Kasumi-1 (cell line): ENCODE measurements at places on chromosomes 6 and 20.

GRCh38 chr6:116842459-116842858 is 13.6 kb upstream of the GPRC6A start:
- no peak for DNase-seq

DNA sequence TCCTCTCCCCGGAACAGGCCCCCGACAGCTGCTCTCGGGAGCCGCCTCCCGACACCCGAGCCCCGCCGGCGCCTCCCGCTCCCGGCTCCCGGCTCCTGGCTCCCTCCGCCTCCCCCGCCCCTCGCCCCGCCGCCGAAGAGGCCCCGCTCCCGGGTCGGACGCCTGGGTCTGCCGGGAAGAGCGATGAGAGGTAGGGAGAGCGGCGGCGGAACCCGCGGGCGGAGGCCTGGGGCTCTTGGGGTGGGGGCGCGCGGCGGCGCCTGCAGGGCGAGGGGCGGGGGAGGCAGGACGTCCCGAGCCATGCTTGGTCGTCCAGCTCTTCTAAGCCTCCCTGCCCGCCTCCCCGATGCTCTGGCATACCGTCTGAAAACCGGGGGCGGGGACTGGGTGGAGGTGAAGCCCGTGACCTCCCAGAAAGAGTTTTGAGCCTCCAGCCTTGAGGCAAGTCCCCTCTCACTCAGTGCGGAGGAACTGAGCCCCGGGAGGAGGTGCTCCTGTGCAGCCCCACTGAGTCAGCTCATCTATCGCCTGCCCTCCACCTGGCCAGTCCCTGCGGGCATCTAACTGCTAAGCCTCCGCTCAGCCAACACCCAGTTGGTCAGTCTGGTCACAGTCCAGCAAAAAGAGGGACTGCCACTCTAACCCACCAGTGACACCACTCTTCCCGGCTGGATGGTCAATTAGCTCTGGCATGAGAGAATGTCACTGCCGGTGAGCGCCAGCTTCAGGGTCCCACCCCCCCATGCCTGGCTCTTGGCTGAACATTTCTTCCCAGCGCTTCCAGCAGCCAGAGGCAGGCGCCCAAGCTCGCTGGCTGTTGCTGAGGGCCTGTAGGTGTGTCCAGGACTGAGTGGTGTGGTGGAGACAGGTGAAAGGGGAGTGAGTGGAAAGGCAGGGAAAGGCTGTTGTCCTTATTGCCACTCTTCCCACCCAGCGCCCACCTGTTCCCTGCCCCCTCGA is 482 bp downstream of the DDR1 start:
- DNase-seq = no peak

- DNase-seq = no peak
Observed at GRCh38 chr6:158356586-158357546, 44.6 kb downstream of the TULP4 start.

DNA sequence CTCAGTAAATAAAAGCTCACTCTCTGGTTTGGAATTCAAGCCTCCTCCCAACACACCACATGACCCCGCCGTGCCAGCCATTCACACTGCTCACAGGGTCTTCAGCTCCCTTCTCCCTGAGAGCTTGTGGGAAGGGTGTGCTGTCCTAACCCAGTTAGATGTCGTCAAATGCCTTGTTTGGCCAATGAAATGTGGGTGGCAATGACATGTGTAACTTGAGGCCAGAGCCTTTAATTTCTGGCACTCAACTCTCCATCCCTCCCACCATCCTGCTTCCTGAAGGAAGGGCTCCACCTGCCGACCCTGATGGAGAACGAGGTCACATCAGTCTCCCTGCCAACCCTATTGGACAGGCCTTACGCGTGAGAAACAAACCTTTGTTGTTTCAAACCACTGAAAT is 224.5 kb upstream of the AGPAT4 start:
- no peak for DNase-seq

DNA sequence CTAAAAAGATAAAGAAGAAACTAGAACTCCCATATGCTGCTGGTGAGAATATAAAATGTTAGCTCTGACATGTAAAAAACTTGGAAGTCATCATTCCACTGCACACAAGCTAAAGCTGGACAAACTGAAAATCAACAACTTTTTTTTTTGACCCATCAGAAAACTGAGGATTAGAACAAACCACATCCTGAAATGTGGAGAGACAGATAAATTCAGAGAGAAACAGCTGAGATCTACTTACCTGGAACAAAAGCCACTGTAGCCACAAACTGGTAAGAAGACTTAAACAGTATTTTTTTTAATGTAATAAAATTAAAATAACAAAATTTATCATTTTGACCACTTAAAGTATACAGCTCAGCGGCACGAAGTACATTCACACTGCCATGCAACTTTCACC is 408.5 kb upstream of the RGS17 start:
- no peak for DNase-seq

- DNase-seq = no peak
Observed at GRCh38 chr6:100504786-100505737, 40.3 kb upstream of the SIM1 start.

GRCh38 chr20:3238616-3239025 is 369 bp downstream of the SLC4A11 start:
- peak; percentile 44 for DNase-seq

DNA sequence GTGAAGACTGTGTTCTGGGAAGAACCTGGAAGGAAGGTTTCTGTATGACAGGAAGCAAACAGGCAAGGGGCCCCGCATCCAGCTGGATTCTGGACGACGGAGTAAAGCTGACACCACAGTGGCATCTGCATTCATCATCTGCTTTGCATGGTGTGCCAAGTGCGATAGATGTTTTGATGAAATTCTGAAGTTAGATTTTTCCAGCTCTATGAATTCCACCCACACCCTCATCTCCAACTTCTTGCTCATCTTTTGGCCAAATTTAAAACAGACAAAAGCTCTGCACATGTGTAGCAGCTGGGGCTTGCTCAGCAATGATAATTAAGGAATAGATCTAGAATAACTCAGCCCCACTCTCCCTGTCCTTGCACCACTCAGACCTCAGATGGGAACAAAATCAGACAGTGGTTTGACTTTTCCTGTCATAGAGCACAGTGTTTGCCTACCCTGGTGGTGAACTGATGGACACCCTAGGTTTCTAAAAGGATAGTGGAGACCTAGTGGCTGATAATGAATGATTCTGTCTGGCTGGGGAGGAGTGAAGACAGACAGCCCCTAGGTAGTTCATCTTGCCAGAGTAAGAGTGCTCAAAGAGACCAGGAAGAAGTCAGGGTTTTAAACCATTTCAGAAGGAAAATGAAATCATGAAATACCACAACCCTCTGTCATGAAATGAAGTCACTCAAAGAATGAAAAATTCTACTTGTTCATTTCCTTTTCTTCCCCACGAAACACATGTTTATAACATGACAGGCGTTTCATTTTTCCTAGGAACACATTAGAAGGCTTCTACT is 85.8 kb downstream of the BCAS1 start:
- no peak for DNase-seq

DNA sequence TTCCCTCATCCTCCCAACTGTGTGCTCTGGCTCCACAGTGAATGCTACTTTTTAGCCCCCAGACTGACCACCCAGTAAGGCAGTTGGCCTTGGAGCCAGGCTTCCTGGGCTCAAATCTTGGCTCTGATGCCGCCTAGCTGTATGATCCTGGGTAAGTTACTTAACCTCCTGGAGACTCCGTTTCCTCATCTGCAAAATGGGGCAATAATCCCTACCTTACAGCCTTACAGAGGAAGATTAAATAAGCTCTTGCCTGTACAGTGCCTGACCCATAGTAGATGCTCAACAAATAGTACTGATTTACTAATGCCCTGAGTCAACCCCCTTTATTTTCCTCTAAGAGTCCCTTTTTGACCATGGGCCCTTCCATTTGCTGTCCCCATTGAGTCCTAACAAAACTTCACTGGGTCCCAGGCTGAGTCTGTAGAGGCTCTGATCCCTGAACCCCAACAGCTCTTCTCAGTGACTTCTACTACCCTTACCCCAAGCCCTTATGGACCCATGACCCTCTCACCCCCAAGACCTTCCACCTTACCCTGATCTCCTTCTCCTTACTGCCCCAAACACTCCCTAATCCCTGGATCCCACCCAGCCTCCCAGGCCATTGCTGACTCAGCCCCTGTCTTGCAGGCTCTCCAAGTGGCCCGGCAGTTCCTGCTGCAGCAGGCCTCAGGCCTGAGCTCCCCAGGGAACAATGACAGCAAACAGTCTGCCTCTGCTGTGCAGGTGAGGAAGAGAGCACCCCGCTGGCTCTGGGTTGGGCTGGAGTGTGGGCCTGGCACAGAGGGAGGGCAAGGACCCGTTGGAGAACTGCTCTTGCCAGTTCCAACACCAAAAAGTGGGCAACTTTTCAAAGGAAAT is 31.4 kb downstream of the FOXP4 start:
- DNase-seq = no peak

- peak; percentile 15 for DNase-seq
Observed at GRCh38 chr6:89252907-89253306, 35.7 kb upstream of the GABRR1 start.

DNA sequence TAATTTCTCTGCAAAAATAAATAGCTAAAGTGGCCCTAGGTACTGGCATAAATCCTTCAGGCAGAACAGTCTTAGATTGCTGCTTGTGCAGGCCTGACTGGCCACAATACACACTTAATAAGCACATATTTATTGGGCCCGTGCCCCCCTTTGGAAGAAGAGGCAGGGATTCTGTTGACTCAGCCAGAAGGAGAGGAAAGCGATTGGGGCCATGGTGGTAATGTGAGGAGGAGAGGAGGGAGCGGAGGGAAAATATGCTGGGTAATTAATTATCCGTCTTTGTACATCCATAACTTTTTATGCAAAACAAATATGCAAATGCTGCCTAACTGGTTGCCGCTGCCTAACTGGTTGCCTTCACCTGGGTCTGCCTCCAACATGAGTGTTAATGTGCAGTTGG is 36.2 kb downstream of the CD40 start:
- no peak for DNase-seq

GRCh38 chr6:41846666-41847237 is 48.4 kb downstream of the USP49 start:
- DNase-seq = peak; percentile 90

DNA sequence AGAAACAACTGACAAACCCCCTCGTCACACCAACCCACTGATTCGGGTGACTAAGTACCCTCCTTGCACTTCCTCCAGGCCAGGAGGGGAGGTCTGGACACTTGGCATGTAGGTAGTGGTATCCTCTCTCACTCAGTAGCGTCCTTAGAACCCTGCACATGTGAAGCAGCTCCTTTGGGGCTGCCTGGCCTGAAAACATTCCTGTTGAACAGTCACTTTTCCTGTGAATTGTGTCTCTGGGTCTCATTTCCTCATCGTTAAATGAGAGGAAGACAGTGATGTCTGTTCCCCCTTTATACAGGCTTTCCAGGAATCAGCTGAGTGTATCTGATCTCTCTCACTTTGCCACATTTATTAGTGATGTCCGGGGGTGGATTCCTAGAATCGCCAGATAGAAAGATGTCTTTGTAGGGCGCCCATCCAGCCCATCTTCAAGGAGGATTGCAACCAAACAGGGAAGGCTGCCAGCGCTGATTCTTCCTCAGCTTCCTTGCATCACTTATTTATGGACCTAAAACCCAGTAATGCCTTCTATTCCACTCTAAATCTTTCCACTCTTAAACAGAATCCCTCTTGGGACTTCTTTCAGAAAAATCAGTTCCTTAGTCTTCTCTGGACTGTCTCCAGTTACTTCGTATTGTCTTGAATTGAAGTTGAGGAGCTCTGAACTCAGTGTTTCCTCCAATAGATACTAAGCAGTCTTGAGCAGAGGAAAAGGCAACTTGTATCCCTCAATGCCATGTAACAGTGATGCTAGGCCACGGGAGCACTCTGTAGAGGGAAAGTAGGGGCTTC is 9.4 kb upstream of the POPDC3 start:
- DNase-seq = no peak

- no peak for DNase-seq
Observed at GRCh38 chr20:17732907-17733521, 33.2 kb downstream of the BANF2 start.

- DNase-seq = no peak
Observed at GRCh38 chr20:20304942-20305341, 63.0 kb upstream of the INSM1 start.

GRCh38 chr6:136803608-136804007 is 11.3 kb upstream of the MAP3K5 start:
- DNase-seq = no peak

- no peak for DNase-seq
Observed at GRCh38 chr6:6663421-6664135, 75.1 kb downstream of the LY86 start.

DNA sequence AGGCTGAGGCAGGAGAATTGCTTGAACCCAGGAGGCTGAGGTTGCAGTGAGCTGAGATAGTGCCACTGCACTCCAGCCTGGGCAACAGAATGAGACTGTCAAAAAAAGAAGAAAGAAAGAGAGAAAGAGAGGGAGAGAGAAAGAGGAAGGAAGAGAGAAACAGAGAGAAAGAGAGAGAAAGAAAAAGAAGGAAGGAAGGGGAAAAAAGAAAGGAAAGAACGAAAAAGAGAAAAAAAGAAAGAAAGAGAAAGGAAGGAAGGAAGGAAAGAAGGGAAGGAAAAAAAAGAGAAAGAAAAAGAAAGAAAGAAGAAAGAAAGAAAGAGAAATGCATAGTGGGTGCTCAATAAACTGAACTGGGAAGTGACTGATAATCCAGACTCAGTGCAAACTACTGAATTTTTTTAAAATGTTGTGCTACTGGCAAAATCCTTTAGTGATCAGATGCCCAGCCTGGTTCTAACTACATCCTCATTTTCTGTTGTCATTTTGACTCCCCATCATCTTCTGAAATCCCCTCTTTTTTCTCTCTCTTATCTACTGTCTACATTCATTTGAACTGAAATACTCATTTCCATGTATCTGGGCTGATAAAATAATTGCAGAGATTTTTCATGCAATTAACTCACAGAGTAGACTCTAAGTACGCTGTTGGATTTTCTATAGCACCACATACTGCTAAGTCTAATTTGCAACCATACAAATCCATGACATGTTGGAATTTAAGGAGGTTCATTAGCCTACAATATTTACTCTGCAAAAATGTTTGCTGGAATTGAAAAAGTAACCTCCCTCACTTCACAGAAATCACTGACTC is 85.3 kb upstream of the HIVEP1 start:
- DNase-seq = no peak

GRCh38 chr6:139369068-139369467 is 5.4 kb downstream of the CITED2 start:
- no peak for DNase-seq

- no peak for DNase-seq
Observed at GRCh38 chr20:38927902-38928578, 1.8 kb downstream of the FAM83D start.
